D341Med (cell line): ENCODE measurements at places on chromosomes 1 and 21.

DNA sequence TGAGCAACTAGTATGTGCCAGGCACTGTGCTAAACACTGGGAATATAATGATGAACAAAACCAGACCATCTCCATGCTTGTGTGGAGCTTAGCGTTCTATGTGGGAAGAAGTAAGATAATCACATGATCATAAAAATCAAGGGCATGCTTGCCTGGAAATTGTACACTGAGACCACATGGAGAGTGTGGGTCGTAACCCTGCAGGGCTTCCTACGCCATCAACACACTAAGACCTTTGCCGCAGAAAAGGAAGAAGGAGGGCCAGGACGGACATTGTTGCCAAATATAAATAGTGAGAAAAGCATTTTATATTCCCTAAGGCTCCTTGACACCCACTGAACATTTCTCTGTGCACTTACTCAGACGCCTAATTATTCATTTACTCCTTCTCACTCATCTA lies 388.1 kb upstream of the VAMP3 start:
- DNase-seq: peak; percentile 2

- DNase-seq: no peak
These were observed 90.8 kb upstream of the TMPRSS2 start for GRCh38 chr21:41598561-41599431.

- DNase-seq: peak; percentile 88
These were observed 8.0 kb upstream of the B4GALT3 start for GRCh38 chr1:161185282-161185682.

- no peak for DNase-seq
These were observed 93.0 kb downstream of the USH2A start for GRCh38 chr1:216330262-216330661.

GRCh38 chr1:183039330-183039729 lies 16.1 kb downstream of the LAMC1 start:
- DNase-seq: no peak

DNA sequence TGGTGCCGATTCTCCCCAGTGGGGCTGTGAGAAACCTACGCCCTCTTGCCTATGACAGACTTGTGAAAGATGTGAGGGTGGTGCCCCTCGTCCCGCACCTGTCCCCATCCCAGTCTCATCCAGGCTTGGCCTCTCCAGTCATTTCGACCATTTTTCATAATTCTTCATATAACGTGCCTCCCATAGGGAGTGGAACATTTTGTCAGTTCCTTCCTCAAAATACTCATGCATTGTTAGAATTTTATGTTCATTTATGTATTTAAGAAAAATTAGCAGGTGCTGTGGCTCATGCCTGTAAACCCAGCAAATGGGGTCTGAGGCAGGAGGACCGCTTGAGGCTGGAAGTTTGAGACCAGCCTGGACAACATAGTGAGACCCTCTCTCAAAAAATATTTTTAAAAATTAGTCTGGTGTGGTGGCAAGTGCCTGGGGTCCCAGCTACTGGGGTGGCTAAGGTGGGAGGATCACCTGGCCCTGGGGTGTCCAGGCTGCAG lies 19.7 kb upstream of the SMPDL3B start:
- no peak for DNase-seq

GRCh38 chr1:37303884-37304574 lies 170.4 kb upstream of the ZC3H12A start:
- DNase-seq: no peak

DNA sequence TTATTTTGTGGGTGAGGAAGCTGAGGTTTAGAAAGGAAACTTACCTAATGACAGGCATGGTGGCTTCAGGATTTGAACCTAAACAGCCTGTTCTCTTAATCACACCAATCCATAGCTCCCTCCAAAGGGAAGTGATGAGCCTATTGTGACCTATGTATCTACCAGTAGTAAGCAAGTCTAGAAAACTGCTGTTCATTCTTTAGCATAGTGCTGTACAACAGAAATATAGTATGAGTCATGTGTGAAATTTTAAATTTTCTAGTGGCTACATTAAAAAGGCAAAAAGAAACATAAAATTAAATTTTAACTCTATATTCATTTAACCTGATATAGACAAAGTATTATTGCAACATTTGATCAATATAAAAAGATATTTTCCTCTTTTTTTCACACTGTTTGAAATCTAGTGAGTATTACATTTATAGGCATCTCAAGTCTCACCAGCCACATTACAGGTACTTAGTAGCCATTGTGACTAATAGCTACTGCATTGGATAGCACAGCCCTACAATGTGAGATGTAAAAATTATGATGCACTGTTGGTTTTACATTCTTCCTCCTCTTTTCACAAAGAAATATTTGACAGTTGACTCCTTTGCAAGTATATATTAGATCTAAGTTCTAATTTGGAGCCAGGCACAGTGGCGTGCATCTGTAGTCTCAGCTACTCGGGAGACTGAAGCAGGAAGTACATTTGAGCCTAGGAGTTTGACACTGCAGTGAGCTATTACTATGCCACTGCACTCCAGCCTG lies 16.6 kb downstream of the IPO9 start:
- DNase-seq: no peak
